ENCODE measurements at places on chromosomes 1 and 21.

GRCh38 chr1:29256394-29256793 lies 20.1 kb downstream of the PTPRU start:
- no peak for DNase-seq

GRCh38 chr1:17546946-17547670 lies 7.6 kb downstream of the ARHGEF10L start:
- no peak for DNase-seq

- DNase-seq: no peak
Measured at GRCh38 chr1:208079161-208079560, 165.0 kb downstream of the PLXNA2 start.

DNA sequence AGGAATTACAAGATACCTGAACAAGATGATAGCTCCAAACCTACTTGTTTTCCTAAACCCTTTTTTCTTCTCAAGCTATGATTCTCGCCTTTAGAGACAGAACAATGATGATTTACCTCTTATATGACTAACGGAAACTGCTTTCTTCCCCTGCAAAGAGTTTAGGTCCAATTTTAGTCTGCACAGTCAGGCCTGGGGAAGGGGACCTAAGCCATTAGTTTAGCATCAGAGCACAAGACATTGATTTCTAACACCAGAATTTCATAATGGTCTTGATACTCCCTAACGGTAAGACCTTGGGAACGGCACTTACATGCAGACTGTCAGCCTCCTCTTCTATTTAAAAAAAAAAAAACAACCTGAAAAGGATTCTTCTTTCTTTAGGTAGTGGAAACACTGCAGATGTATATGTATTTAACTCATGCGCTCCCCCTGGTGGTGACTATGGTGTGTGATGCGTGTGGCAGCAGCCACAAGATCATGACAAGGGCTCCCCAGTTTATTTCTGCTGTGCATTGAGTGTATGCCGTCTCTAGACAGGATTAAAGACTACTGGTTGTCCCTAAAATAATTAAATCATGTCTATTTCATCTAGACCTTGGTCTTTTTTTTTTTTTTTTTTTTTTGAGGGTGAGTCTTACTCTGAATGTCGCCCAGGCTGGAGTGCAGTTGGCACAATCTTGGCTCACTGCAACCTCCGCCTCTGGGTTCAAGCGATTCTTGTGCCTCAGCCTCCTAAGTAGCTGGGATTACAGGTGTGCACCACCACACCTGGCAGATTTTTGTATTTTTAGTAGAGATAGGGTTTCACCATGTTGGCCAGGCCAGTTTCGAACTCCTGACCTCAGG lies 37.3 kb upstream of the TMEM222 start:
- peak; percentile 74 for DNase-seq

GRCh38 chr1:74995821-74996220 lies 138.4 kb upstream of the LHX8 start:
- DNase-seq: no peak

DNA sequence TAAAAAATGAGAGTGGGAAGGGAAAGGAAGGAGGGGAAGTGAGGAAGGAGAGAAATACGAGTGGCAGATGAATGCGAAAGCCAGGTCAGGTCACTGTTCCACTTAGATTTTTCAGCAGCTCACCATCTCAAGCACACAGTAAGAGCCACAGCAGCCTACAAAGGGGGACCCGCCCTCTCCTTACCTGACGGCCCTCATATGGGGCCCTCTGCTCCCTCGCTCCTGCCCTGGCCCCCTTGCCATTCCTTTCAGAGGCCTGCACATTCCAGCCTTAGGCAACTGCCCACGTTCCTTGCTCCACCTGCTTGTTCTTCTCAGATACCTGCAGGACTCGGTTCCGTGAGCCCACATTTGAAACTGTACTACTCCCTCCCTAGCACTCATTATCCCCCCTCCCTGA lies 22.0 kb downstream of the VPS26C start:
- DNase-seq: no peak

DNA sequence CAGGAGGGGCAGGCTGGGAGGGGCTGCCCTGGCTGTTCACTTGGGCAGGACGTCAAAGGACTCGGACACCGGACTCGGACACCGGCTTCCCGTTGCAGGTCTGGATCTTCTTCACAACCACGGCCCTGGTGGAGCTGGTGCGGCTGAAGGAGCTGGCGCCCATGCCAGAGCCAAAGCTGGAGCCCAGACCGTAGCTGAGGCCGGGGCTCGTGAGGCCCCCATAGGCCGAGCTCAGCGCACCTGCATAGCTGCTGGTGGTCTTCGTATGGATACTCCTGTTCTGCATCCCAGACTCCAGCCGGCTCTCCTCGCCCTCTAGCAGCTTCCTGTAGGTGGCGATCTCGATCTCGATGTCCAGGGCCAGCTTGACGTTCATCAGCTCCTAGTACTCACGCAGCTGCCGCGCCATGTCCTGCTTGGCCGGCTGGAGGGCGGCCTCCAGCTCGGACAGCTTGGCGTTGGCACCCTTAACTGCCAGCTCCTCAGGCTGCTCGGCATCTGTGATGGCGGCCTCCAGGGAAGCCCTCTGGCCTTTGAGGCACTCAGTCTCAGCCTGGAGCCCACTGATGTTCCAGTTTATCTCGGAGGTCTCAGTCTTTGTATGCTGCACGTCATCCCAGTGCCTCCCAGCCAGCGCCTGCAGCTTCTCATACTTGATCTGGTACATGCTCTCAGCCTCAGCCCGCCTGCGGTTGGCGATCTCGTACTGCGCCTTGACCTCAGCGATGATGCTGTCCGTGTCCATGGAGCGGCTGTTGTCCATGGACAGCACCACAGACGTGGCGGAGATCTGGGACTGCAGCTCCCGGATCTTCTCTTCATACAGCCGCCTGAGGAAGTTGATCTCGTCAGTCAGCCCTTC lies 15.1 kb upstream of the KLF17 start:
- DNase-seq: no peak

DNA sequence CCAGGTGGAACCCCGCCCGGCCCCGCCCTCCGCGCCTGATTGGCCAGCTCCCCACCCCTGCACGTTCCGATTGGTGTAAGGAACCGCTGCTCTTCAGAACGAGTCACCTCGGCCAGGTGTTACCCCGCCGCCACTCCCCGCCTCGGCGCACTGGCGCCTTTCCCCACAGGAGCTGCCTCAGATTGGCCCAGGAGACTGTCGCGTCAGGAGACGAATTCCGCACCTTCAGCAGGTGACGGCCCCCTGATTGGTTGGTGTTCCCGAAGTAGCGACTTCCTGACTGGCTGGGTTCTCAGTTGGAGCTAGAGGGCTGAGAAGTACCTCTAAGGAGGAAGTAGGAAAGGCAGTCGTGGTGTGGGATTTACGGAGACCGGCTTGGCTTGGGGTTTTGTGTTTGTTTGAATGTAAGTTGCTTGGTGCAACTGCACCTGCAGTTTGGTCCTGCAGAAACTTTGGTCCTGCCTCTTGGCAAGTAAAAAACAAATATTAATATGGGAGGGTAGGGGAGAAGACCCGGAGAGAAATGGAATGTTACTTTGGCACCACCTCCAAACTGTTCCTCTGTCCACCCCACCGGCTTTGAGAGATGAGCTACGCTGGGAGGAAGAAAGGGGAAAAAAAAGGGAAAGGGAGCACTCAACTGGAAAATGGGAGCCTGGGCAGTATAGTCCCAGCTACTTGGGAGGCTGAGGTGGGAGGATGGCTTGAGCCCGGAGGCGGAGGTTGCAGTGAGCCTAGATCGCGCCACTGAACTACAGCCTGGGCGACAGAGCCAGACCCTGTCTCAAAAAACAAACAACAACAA lies 415 bp upstream of the F11R start:
- DNase-seq: peak; percentile 88

DNA sequence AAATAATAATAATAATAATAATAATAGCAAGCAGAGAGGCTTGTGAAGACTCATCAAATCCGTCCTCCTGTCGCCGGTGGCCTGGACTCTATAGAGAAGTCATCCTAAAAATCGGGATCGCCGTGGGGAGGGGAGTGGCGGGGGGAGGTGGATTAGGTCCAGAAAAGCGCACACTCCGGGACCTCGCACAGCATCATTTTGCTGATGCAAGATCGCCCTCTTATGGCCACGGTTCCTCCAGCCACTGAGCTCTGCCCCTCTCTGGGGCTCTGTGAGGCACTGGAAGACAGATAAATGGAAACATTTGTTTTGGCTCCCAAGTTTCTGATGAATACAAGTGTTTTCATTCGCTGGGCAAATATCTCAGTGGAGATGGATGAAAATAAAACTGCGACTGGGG lies 612.0 kb downstream of the MATN1 start:
- no peak for DNase-seq

- DNase-seq: no peak
Measured at GRCh38 chr1:67560580-67561255, 124.3 kb upstream of the GADD45A start.
